ENCODE measurements at places on chromosomes 4 and X. TPM values are rescaled to one million over a fixed set of nuclear protein-coding genes. Genes with fewer than 3 reads are reported as not detected.

- DNase-seq = no peak
Observed at GRCh38 chr4:47462799-47463234, 685 bp downstream of the COMMD8 start.

GRCh38 chr4:46839128-46839527 lies 69.9 kb downstream of the COX7B2 start:
- no peak for DNase-seq

DNA sequence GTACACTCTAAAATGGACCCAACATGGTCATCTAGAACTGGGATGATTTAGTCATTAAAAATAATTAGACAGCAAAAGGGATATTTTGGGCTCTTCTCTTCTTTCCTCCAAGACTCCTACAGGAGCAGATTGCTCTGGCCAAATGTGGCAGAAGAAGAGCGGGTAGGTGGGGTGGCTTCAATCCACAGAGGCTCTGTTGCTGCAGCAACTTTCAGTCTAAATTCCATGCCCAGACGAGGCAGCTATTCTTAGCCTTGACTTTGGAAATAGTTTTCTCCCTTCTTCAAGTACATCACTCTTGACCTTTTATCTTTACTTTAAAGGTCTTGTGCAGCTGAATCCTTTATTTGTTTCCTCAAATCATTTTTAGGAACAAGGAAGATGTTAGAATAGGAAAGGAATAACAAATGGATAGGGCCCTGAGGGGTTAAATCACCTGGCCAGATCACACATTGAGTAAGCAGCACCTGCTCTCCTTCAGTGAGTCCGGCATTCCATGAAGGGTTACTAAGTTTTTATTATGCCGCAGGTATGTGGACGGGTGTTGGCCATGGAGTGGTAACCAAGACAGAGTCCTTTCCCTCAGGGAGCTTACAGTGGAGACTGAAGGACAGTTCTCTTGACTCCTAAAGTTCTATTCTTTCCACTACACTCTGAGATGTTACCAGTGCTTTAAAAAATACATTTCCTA lies 19.3 kb upstream of the SORBS2 start:
- DNase-seq = no peak

GRCh38 chr4:7983296-7983695 lies 43.6 kb upstream of the AFAP1 start:
- no peak for DNase-seq

Gene SLC2A9
- 41.5 TPM for polyA plus RNA-seq

- DNase-seq = peak; percentile 65
Observed at GRCh38 chr4:183797445-183798300, 107.4 kb upstream of the STOX2 start.

- DNase-seq = no peak
Observed at GRCh38 chr4:74527049-74527448, 82.1 kb downstream of the AREG start.

DNA sequence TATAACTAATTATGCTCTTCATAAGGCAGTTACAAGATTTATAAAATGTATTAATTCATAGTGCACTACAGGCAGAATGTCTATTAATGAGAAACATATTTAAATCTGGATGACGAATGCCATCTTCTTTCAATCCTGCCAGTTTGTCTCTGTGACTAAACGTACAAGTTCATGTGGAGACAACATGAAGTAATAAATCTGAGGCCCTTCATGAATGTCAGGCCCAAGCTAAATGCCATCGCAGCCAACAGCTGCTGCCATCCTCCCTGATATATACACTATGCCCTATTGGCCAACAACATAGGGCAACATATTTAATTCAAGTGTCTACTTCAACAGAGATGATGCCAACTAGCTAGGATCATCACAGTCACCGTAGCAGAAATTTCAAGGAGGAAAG lies 43.7 kb downstream of the TSPAN5 start:
- DNase-seq = no peak

Gene MAMLD1
- 1.4 TPM for polyA plus RNA-seq

DNA sequence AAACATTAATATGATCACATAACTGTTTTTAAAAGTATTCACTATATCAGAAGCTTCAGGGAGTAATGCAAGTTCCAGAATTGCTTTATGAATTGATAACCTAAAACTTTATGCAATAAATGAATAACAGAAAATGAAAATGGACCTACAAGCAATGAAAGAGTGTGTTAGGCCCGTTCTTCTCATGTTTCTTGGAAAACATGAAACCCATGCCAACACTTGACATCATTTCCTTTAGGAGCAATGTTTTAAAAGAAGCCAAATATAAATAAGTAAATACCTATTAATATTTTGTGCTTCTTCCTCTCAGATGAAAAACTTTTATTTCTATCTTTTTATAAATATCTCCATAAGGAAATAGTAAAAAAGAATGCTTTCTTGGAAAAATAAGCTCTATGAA lies 123.0 kb upstream of the GALNT7 start:
- DNase-seq = no peak

Gene CT45A1
- polyA plus RNA-seq = not detected

Gene F8A1
- 51.9 TPM for polyA plus RNA-seq

DNA sequence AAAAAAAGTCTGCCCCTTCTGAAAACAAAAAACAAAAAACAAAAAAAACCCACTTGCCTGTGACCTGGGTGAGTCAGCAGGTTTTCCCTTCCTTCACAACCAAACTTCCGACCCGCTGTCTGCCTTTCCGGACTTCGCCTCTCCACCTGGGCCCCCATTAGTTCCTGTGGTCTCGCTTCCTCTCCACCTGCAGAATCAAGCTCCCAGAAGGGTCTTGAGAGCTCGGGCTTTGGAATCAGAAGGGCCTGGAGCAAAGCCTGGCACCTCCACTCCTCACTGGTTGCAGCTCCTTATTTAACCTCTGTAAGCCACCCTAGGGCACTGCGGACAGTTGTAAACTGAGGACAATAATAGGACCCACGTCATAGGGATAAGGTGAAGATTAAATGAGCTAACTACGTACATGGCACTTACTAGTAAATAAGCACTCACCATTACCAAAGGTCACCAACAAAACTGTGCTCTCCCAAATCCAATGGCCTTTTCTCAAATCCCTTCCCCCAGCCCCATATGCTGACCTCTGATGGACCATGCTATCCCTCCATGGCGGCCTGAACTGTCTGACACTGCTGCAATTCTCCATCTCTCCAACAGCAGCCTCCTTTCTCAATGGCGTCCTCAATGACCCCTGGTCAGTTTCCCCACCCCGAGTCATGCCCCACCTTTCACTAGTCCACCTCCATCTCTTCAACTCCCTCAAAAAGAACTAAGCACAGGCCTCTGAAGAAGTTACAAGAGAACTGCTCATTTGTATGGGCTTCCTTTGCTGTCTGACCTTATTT lies 64.2 kb downstream of the IRF2 start:
- DNase-seq = no peak

DNA sequence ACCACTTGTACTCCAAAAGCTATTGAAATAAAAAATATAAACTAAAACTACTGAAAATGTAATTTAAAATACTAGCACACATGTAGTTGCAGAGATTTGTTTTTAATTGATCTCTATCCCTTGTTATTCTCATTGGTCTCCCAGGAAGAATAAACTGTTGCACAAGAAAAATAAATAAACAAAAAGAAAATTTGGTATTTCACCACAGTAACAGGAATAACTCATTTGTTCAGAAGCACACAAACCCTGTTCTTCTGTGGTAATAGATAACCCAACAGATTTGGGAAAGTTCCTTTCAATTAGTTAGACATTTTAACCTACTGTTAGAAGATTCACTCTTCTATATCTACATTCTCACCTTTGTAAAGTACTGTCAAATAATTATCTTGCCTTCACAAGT lies 70.9 kb upstream of the APOOL start:
- no peak for DNase-seq

Gene CT83
- not detected for polyA plus RNA-seq

- peak; percentile 46 for DNase-seq
Observed at GRCh38 chr4:52957835-52958631, 95.9 kb downstream of the RASL11B start.

- DNase-seq = peak; percentile 83
Observed at GRCh38 chr4:3248811-3249661, at the start of gene MSANTD1. TSS of gene MSANTD1 (plus strand) at chr4:3249159. CDS start at chr4:3249223, 64 bp downstream.

- DNase-seq = no peak
Observed at GRCh38 chrX:38649674-38650647, 88.6 kb downstream of the TSPAN7 start.
